MCF 10A (cell line): ENCODE measurements at places on chromosomes 11 and 22. TPM values are rescaled to one million over a fixed set of nuclear protein-coding genes. Genes with fewer than 3 reads are reported as not detected.

DNA sequence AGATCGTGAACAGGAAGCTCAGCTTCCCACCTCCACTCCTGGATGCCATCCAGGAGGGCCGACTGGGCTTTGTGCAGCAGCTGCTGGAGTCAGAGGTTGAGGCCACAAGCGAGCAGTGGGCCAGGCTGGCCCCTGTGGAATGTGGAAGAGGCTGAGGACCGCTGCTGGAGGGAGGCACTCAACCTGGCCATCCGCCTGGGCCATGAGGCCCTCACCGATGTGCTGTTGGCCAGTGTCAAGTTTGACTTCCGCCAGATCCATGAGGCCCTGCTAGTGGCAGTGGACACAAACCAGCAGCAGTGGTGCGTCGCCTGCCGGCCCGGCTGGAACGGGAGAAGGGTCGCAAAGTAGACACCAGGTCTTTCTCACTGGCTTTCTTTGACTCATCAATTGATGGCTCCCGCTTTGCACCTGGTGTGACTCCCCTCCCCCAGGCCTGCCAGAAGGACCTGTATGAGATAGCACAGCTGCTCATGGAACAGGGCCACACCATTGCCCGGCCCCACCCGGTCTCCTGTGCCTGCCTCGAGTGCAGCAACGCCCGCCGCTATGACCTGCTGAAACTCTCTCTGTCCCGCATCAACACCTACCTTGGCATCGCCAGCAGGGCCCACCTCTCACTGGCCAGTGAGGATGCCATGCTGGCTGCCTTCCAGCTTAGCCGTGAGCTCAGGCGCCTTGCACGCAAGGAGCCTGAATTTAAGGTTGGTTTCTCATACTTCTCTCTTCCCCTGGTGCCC is 24.9 kb downstream of the ART5 start:
- H3K4me1 ChIP-seq, result peaks cover 16% of the 10 kb centered on the region
- H3K36me3 ChIP-seq, result no peaks in the 10 kb centered on the region
- H3K27ac ChIP-seq, result peak overlapping the region; percentile 86
- DNase-seq, result no peak

GRCh38 chr22:30045901-30046715 is 34.2 kb upstream of the HORMAD2 start:
- H3K36me3 ChIP-seq, result no peaks in the 10 kb centered on the region
- no peak overlapping the region for H3K27ac ChIP-seq
- peaks cover 19% of the 10 kb centered on the region for H3K4me1 ChIP-seq
- no peak overlapping the region for H3K4me3 ChIP-seq
- no peaks in the 10 kb centered on the region for H3K27me3 ChIP-seq

DNA sequence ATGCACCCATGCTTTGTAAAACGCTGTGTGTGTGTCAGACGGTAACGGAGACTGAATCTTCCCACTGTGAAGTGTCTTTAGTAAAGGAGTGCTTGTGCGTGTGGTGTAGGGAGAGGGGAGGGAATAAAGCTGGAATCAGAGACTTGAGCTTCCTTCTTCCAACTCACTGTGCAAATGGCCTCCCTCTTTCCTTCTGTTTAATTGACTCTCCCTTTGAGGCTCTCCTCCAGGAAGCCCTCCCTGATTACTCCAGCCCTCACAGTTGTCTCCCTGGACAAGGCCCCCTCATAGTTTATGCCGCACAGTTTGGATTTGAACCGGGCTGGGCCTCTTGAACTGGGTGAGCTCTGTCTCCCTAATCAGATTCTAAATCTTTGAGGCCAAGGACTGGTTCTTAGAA is 23.0 kb upstream of the KCNJ11 start:
- no peak for DNase-seq
- H3K27me3 ChIP-seq, result peaks cover 30% of the 10 kb centered on the region
- H3K4me3 ChIP-seq, result no peak overlapping the region
- no peaks in the 10 kb centered on the region for H3K4me1 ChIP-seq
- H3K27ac ChIP-seq, result no peak overlapping the region

MPEG1 gene
- not detected in 2 replicates for total RNA-seq

CHST1 gene
- not detected in 2 replicates for total RNA-seq
